ENCODE measurements at places on chromosomes 4 and X.

DNA sequence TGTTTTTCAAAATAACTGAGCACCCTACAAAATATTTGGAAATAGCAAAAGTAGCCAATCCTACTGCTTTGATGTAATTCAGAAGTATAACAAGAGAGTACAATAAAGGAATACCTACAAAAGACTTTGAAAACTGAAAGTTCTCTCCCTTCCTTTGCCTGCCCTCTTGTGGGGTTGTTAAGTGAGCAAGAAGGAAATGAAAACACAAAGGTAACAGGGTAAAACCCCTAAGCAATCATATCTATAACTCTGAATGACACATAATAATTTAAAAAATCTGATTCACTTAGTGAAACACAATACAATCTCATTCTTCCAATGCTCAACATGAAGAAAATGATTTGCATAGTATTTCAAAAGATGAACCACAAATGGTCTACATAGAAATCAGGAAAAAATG lies 98.2 kb downstream of the FRYL start:
- DNase-seq, result no peak

GRCh38 chr4:79141530-79141929 lies 184.3 kb downstream of the NAA11 start:
- DNase-seq, result no peak

DNA sequence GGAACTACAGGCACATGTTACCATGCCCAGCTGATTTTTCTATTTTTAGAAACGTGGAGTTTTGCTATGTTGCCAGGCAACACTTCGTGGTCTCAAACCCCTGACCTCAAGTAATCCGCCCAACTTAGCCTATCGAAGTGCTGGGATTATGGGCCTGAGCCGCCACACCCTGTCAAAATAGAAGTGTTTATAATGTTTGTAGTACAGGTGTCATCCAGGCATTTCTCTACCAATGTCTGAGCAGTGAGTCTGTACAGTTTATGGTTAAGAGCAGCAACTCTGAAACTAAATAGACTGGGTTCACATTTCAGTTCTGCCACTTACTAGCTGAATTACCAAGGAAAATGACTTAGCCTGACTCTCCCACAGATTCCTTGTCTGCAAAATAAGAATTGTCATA lies 460.4 kb upstream of the GALNT7 start:
- no peak for DNase-seq

GRCh38 chrX:13167481-13168231 lies 123.2 kb upstream of the FAM9C start:
- DNase-seq, result no peak

- DNase-seq, result no peak
Observed at GRCh38 chr4:181608181-181608580, 635.0 kb upstream of the TENM3 start.

- no peak for DNase-seq
Observed at GRCh38 chrX:67961516-67961915, 417.7 kb downstream of the AR start.

DNA sequence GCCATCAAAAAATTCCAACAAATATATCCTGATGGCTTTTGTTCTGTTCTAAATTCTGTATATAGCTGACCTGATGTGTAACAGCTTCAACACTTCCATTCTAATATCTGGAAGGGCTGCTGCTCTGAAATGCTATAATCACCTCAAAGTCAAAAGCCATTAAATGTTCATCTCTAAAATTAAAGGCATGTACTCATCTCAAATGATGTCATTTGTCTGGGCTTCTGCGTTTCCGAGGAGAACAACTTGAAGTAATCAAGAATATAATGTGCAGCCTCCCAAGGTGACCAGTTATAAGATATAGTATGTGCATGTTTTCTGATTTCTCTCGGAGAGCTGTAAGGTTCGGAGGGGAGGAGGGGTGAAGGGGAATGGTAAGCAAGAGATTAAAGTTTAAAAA lies 237.6 kb downstream of the SCFD2 start:
- DNase-seq, result no peak

DNA sequence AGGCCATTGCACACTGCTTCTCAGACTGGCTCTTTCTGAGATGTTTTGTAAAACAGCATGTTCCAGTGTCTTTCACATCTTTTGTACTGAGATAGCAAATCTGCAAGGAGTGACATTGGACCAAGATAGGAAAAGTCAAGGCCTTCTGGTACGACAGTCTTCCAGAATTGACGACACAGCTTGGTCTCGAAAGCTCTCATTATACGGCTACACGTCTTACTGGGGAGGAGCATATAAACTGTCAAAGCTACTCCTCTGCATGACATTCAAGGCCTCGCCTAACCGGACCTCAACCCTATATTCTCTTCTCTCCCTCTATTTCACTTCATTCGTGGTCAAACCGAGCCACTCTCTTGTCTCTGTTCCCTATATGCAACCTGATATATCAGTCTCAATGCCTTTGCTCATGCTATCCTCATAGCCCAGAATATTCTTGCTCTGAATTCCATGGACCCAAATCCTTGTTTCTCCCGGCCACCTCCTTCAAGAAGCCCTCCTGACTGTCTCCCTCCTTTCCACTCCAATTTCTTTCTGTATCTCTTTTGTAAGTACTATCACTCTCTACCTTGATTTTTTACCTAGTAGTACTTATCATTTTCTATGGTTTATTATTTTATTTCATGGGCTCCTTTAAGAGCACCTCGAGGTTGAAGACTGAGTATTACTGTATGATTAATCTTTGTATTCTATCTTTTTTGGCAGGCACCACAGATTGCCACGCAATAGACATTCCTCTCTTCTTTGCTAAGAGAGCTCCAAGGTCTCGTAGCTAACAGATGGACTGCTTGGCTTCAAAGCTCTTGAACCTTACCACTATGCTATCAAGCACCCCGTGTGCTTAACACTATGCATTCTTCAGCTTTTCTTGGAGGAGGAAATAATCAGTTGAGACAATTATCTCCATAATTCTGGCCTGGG lies 35.1 kb downstream of the RBM47 start:
- DNase-seq, result no peak

GRCh38 chr4:31539284-31540069 lies 819.3 kb downstream of the PCDH7 start:
- DNase-seq, result no peak

- DNase-seq, result no peak
Observed at GRCh38 chr4:77582711-77583110, 22.9 kb upstream of the CXCL13 start.

DNA sequence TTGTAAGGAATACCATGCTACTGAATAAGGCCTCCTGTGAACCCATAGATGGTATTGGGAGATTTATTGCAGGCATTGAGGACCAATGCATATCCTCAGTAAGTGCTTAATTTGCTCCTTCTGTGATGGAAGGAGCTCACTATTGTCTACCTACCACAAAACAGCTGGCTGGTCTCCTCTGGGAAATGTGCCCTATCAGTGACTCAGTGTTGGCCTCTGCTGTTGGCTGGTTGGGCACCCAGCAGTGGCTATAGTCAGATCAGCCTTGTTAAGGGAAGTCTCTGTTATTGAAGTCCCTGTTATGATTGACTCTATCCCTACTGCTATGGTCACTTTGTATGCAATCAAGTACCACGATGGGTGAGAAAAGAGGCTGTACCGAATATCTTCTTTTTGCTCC lies 27.5 kb upstream of the OTUD4 start:
- no peak for DNase-seq

Measured in activated CD8-positive, alpha-beta memory T cell treated with anti-CD3 and anti-CD28 coated beads for 1 hour (primary cell).